ENCODE measurements at places on chromosomes 2 and 18.

GRCh38 chr18:55407774-55408535 lies 180.0 kb downstream of the TCF4 start:
- H3K36me3 ChIP-seq = no peaks in the 10 kb centered on the region
- H3K4me1 ChIP-seq = no peaks in the 10 kb centered on the region
- H3K27ac ChIP-seq = no peak overlapping the region
- no peak overlapping the region for H3K4me3 ChIP-seq
- peaks cover under 1% of the 10 kb centered on the region for H3K27me3 ChIP-seq
- DNase-seq = no peak

DNA sequence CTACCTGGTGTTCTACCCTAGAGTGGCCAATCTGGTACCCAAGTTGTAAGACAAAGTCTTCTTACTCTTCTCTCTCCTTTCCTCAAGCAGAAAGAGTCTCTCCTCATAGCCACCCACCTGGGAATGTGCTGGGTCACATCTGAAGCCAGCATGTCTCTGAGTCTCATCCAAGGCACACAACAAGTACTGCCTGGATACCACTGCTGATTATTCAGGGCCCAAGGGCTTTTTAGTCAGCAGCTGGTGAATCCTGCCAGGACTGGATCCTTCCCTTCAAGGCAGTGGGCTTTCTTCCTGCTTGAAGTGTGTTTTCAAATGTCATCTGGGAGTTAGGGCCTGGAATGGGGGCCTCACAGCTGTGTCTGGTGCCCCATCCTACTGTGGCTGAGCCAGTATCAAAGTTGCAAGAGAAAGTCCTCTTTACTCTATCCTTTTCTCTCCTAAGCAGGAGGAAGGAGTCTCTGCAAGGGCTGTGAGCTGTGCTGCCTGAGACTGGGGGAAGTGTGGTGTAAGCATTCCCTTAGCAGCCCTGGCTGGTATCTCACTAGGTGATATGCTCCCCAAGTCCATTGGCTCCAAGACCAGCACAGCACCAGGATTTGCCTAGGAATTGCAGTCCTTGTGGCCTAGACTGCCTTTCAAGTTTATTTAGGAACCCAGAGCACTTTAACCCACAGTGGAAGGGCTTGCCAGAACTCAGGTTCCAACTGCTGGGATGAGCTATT lies 27.2 kb downstream of the OXER1 start:
- no peak overlapping the region for H3K27ac ChIP-seq
- DNase-seq = no peak
- H3K4me3 ChIP-seq = no peak overlapping the region
- no peaks in the 10 kb centered on the region for H3K27me3 ChIP-seq

DNA sequence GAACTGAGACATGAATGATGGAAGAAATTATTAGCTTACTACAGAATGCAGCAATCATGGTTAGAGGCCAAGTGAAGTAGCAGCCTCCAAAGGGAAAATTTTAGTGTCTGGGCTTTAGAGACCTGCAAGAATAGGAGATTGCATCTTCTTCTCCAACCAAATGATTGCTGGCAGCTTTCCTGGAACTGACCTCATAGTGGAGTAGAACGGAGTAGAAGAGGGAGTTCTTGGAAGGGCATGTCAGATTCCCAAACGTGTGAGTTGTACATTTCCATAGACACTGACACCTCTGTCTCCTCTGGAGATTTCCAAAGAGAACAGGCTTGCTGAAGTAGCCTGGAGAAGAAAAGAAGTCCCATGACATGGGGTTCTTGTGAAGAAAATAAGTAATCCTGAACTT lies 169.8 kb upstream of the ERBB4 start:
- no peaks in the 10 kb centered on the region for H3K27me3 ChIP-seq
- no peak overlapping the region for H3K27ac ChIP-seq
- no peak for DNase-seq
- no peaks in the 10 kb centered on the region for H3K36me3 ChIP-seq

- H3K27ac ChIP-seq = no peak overlapping the region
- H3K4me1 ChIP-seq = no peaks in the 10 kb centered on the region
- no peak for DNase-seq
- no peak overlapping the region for H3K4me3 ChIP-seq
Measured at GRCh38 chr18:12863687-12864216, 20.3 kb downstream of the PTPN2 start.

GRCh38 chr2:16224298-16225045 lies 284.1 kb downstream of the MYCN start:
- H3K4me3 ChIP-seq = no peak overlapping the region
- H3K27me3 ChIP-seq = no peaks in the 10 kb centered on the region
- no peaks in the 10 kb centered on the region for H3K36me3 ChIP-seq
- H3K4me1 ChIP-seq = no peaks in the 10 kb centered on the region
- no peak overlapping the region for H3K27ac ChIP-seq
- DNase-seq = no peak

DNA sequence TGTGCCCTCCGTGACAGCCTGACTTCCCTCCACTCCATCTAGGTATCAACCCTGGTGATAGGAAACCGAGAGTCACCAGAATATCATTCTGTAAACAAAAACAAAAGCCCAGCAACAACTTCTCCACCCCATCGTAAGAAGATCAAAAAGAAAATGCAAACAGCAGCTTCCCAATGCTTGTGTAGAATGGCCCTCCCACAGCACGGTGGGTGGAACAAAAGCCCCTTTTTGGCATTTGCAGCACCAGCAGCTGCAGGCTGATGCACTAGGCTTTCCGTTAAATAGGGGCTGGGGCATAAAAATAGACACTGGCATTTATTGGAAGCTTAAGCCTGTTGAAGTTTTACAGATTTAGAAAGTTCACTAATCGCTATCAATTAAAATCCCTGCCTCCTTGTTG lies 513.0 kb downstream of the GALR1 start:
- DNase-seq = no peak
- no peaks in the 10 kb centered on the region for H3K4me1 ChIP-seq
- H3K27me3 ChIP-seq = no peaks in the 10 kb centered on the region
- no peak overlapping the region for H3K4me3 ChIP-seq

DNA sequence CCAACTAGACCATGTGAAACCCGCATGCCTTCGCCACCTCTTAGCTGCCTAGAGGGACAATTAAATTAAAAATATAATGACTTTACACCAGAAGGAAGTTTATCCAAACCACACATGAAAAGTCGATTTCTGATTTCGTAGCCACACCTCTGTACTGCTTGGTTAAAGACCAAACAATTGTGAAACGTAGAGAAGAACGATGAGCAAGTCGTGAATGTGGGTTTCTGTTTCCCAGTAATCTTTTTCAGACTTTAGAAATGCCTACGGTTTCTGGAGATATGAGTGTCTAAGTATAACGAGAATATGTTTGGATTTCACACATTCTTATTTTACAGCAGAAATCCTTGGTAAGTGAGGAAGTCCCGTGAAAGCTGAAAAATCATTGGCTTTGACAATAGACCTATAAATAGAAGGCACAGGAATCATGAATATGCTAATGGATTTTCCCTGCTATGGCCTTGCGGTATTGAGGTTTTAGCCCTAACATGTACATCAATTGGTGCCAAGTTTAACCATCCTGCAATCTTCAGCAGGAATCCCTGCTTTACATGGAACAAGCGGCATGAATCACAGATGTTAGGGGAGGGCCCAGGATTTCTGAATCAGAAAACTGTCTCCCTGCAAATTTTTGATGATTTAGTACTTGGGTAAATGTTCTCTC lies 105.6 kb downstream of the TTC32 start:
- H3K27ac ChIP-seq = no peak overlapping the region
- H3K27me3 ChIP-seq = no peaks in the 10 kb centered on the region
- H3K4me1 ChIP-seq = no peaks in the 10 kb centered on the region
- no peak for DNase-seq
- no peaks in the 10 kb centered on the region for H3K36me3 ChIP-seq

GRCh38 chr18:2302628-2303516 lies 268.4 kb downstream of the METTL4 start:
- H3K4me3 ChIP-seq = no peak overlapping the region
- no peaks in the 10 kb centered on the region for H3K36me3 ChIP-seq
- H3K27ac ChIP-seq = no peak overlapping the region
- H3K27me3 ChIP-seq = no peaks in the 10 kb centered on the region

GRCh38 chr2:36376319-36376765 lies 20.8 kb downstream of the CRIM1 start:
- H3K27me3 ChIP-seq = no peaks in the 10 kb centered on the region
- H3K4me3 ChIP-seq = no peak overlapping the region

DNA sequence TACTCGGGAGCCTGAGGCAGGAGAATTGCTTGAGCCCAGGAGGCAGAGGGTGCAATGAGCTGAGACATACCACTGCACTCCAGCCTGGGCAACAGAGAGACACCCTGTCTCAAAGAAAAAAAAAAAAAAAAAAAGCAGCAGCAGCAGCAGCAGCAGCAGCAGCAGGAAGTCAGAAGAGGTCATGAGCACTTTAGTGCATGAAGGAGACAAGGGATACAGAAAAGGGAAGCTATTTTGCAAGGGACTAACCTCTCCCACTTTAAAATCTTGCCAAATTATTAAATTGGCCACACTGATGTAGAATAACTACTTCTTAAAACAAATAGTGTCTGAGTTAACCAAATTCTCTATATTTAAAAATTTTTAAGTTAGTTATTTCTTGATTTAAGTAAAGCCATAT lies 113.4 kb upstream of the PDE1A start:
- H3K36me3 ChIP-seq = no peaks in the 10 kb centered on the region
- no peak overlapping the region for H3K4me3 ChIP-seq
- H3K27ac ChIP-seq = no peak overlapping the region
- no peak for DNase-seq

DNA sequence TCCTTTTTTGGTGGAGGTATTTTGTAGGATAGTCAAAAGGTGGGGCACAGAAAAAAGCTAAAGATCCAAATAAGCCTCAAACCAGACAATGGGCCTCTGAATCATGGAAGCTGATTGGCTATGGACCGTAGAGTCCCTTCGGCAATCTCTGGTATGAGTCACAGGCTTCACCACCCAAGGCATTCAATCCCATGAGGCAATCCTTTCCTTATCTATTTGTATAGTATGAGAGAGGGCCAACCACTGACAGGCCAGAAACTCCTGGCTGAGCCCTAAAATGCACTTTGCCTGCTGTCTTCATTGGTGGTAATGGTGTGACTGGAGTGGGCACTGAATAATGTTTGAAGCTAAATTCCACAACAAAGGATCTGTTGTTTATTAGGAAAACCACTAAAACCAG lies 38.7 kb upstream of the MEX3C start:
- H3K4me1 ChIP-seq = no peaks in the 10 kb centered on the region
- H3K27ac ChIP-seq = no peak overlapping the region
- H3K36me3 ChIP-seq = no peaks in the 10 kb centered on the region
- no peak overlapping the region for H3K4me3 ChIP-seq
- H3K27me3 ChIP-seq = no peaks in the 10 kb centered on the region
- no peak for DNase-seq

- no peaks in the 10 kb centered on the region for H3K4me1 ChIP-seq
- DNase-seq = no peak
Measured at GRCh38 chr2:25411281-25411680, 69.6 kb upstream of the DNMT3A start.

DNA sequence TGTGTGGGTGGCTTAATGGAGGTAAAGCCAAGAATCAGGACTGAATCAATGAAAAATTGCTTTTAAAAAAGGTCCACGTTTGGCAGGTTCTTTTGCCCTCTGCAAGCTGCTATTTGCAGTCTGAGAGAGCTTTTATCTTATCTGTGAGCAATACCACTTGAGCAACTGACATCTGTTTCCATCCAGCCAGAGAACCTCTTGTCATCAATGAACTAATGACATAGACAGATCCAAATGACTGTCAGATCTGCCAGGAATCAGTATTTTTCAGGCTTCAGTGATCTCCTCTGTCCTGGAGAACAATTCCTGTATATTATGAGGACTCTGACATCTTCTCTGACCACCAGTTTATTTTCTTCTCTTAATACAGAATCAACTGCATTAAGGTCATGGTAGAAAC lies 608.1 kb downstream of the LRP1B start:
- H3K27me3 ChIP-seq = no peaks in the 10 kb centered on the region
- no peaks in the 10 kb centered on the region for H3K4me1 ChIP-seq
- H3K4me3 ChIP-seq = no peak overlapping the region
- no peak for DNase-seq

DNA sequence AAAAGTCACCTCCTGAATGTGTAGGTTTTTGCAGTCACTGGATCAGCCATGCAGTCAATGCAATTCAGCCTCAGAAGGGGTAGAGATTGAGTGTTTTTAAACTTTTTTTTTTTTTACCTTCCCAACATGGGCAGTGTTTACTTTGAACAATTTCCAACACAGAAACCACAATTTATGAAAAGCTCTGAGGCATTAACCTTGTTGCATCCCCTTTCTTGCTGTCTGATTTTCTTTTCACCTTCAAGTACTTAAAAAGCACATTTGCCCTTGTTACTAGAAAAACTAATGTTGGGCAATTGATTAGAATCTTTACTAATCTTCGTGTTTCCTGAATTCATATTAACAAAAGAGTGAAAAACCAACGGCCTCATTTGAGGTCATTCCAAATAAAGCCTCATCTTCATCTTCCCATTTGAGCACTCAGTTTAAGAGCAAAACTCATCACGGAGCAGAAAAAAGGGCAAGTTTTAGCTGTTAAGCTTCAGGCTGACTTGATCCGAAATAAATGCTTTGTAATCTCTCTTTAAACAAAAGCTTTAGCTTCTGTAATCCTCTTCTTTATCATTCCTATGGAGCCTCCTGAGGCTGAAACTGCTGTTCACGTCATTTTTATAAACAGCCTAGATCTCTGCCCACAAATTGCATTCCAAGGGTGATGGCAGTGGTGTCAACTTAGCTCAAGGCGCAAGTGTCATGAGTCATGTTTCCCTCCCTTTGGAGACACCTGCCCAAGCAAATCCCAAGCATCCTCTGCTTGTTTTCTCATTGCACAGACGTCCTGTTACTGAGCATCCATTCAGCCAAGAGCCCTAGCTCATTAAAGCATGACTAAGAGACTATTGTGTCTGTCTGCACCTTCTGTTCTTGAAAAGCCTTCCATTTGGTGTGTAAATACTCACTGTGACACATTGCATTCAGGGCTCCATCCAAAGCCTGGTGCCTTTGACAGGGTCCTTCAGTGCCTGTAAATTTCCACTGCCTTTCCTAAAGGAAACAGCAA lies 107.7 kb downstream of the HNMT start:
- H3K36me3 ChIP-seq = no peaks in the 10 kb centered on the region
- H3K27me3 ChIP-seq = no peaks in the 10 kb centered on the region
- no peaks in the 10 kb centered on the region for H3K4me1 ChIP-seq

GRCh38 chr2:170968205-170969003 lies 39.4 kb downstream of the GORASP2 start:
- no peak overlapping the region for H3K4me3 ChIP-seq
- H3K27me3 ChIP-seq = no peaks in the 10 kb centered on the region
- no peaks in the 10 kb centered on the region for H3K36me3 ChIP-seq
- H3K4me1 ChIP-seq = no peaks in the 10 kb centered on the region
- no peak overlapping the region for H3K27ac ChIP-seq

GRCh38 chr18:77668219-77668618 lies 418.6 kb downstream of the GALR1 start:
- H3K27me3 ChIP-seq = no peaks in the 10 kb centered on the region
- H3K36me3 ChIP-seq = no peaks in the 10 kb centered on the region
- H3K27ac ChIP-seq = no peak overlapping the region
- no peak overlapping the region for H3K4me3 ChIP-seq

DNA sequence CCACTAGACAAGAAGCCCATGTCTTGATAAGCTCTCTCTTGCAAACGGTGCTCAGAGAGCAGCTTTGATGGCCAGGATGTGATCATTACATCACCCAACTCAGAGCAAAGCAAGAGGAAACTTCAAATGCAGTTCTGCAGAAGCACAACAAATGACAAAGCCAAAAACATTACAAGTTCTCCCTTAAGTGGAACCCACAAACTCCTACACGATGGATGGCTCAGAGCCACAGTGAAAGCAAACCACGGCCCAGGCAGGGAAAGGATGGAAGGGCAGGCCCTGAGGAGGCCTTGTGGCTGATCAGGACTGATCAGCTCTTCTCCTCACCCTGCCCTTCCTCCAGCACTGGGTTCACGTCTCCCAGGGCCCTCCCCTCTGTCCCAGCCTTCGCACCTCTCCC lies 326.4 kb downstream of the EIPR1 start:
- H3K4me3 ChIP-seq = no peak overlapping the region
- no peaks in the 10 kb centered on the region for H3K36me3 ChIP-seq
- H3K27ac ChIP-seq = no peak overlapping the region
- no peak for DNase-seq
